Activated naive CD8-positive, alpha-beta T cell treated with anti-CD3 and anti-CD28 coated beads, Interleukin-2, amount 10 ng/mL, durations not matched to agents 7 days and 5 days (primary cell): ENCODE measurements at places on chromosomes 7 and 10. TPM values are rescaled to one million over a fixed set of nuclear protein-coding genes. Genes with fewer than 3 reads are reported as not detected.

DNA sequence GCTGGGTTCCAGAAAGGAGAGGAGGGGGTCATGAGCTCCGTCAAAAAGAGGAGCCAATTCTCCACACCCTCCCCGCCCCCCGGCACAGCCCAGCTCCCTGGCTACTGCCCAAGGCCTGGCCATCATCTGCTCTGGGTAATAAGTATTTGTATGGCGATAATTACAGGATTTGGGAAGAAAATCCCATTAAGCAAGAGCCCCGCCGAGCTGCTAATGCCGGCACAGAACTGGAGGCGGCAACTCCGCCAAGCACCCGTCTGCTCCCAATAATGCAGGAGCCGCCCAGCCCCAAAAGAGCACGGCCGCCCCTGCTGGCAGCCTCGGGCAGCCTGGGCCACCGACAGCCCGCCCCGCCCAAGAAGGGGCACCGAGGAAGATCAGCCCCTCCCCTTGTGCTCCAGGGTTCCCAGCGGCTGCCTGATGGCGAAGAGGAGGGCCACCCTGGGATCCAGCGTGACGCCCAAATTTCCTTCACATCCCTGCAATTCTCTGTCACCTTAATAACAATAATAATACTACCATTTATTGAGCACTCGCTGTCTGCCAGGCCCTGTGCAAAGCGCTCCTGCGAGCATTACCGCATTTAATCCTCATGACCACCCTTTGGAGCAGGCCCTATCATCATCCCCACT is 5.9 kb downstream of the SLIT1 start:
- H3K4me3 ChIP-seq = no peak overlapping the region
- H3K27ac ChIP-seq = no peak overlapping the region
- peaks cover 52% of the 10 kb centered on the region for H3K27me3 ChIP-seq

The CRYGN gene
- total RNA-seq = 0.25 TPM

- no peak overlapping the region for H3K4me3 ChIP-seq
- no peak for DNase-seq
- H3K4me1 ChIP-seq = peaks cover 4% of the 10 kb centered on the region
- peaks cover 3% of the 10 kb centered on the region for H3K36me3 ChIP-seq
- no peak overlapping the region for H3K27ac ChIP-seq
These were observed 93.1 kb downstream of the ZMYND11 start for GRCh38 chr10:228366-228765.

The MRPS24 gene
- total RNA-seq = 72.7 TPM

- H3K27ac ChIP-seq = no peak overlapping the region
- no peak overlapping the region for H3K4me3 ChIP-seq
- DNase-seq = no peak
These were observed 27.0 kb downstream of the ANXA8 start for GRCh38 chr10:47456794-47457527.

The HTRA1 gene
- total RNA-seq = 0.26 TPM

- no peaks in the 10 kb centered on the region for H3K4me1 ChIP-seq
- H3K27me3 ChIP-seq = no peaks in the 10 kb centered on the region
- H3K4me3 ChIP-seq = no peak overlapping the region
- no peak overlapping the region for H3K27ac ChIP-seq
- no peaks in the 10 kb centered on the region for H3K36me3 ChIP-seq
These were observed 362.5 kb upstream of the PCDH15 start for GRCh38 chr10:55163388-55163979.
